ENCODE measurements at places on chromosomes 4 and X.

DNA sequence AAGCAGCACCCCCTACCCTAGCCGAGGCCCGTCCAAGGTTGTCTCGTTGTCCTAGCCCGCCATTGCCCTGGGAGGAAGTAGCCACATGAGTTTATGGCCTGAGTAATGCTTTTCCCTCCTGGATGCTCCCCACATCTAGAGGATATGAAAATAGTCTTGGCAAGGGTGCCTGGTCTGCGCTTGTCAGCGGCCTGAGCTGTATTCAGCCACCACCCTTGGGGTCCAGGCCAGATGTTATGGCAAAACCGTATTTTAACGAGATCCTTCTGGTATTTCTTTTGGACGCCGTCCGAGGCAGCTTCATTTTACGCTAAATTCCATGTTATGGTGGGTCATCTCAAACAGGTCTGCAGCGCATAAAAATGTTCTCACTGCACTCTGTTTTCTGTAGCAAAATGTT is 89.3 kb downstream of the GPR143 start:
- DNase-seq, result no peak

DNA sequence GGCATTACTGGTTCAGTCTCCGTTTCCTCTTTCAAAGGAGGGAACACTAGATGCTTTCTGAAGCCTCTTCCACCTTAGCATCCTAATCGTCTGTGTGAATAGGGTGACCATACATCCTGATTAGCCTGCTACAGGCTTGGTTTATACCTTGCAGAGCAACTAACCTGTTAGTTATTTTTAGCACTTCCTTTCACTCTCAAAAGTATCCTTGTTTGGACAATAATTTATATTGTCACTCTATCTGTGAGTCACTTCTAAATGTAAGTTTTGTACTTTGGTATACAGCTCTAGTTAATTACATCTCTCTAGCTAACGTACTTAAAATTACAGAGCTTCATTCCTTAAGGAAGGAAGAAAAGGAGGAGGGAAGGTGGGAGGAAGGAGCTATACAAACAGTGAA is 174.5 kb downstream of the GPC3 start:
- no peak for DNase-seq

DNA sequence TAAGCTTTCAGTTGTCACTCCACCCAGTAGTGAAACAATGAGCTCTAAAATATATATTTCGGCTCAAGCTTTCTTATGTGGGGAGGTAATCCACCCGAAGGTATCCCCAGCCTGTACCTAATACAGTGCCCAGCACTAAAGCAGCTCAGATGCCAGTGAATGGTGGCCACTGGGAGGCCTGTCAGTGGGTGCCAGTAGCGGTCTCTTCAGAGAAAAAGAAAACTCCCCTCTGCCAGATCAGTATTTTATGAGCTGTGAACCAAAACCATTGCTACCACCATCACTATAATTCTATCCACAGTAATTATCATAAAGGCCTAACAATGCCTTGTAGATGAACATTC is 835 bp upstream of the NFKB1 start:
- no peak for DNase-seq

- no peak for DNase-seq
Observed at GRCh38 chr4:907691-908425, 24.3 kb downstream of the GAK start.

- no peak for DNase-seq
Observed at GRCh38 chr4:27787195-27787594, 926.6 kb downstream of the STIM2 start.

GRCh38 chr4:83113429-83113786 is 1.1 kb downstream of the PLAC8 start:
- no peak for DNase-seq

DNA sequence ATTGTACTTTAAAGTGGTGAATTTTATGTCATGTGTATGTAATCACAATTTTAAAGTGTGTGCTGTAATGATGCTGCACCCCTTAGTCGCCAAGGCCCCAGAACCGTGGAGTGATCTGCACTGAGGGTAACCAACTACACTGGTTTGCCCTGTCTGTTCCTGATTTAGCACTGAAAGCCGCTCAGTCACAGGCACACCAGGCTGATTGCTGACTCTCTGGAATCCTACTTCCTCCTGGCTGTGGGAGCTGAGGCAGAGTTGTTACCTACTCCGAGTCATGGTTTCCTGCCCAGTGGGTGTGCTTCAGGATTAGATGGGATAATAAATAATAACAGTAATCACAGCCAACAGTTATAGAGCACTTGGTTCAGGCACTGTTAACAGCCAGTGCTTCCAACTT is 645.4 kb downstream of the BCOR start:
- DNase-seq, result no peak

GRCh38 chr4:124123181-124123580 is 589.4 kb downstream of the ANKRD50 start:
- DNase-seq, result no peak

GRCh38 chr4:116881077-116881476 is 204.3 kb downstream of the TRAM1L1 start:
- DNase-seq, result no peak

- DNase-seq, result no peak
Observed at GRCh38 chr4:7126981-7127380, 59.1 kb upstream of the GRPEL1 start.

GRCh38 chr4:138961664-138962063 is 53.9 kb upstream of the NOCT start:
- no peak for DNase-seq

GRCh38 chrX:15269618-15270521 is at the start of gene ASB9:
ASB9 (minus strand) TSS chrX:15270083; CDS start chrX:15269874, 209 bp downstream.
- DNase-seq, result no peak

- no peak for DNase-seq
Observed at GRCh38 chrX:39907964-39908661, 189.6 kb downstream of the BCOR start.

DNA sequence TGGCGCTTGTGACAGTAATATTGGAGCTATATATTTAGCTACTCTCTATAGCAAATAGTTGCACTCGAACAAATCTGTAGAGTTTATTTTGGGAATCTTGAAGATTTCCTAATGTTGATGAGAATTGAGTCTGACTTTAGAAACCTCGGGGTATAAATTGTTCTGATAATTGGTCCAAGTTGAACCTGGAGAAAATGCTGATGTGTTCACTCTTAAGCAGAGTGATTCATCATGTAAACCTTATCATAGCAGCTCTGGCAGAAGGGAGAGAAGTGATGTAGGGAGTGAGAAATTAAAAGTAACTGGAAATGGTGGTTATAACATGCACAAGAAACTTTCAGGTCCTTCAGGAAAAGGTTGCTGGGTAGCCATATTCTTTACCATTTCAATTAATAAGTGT is 16.4 kb upstream of the SLC4A4 start:
- DNase-seq, result no peak

GRCh38 chr4:25827897-25828296 is 34.9 kb downstream of the SEL1L3 start:
- no peak for DNase-seq

- DNase-seq, result no peak
Observed at GRCh38 chr4:95516528-95517017, 32.2 kb downstream of the UNC5C start.

GRCh38 chr4:2166253-2166652 is 75.7 kb downstream of the HAUS3 start:
- DNase-seq, result no peak

DNA sequence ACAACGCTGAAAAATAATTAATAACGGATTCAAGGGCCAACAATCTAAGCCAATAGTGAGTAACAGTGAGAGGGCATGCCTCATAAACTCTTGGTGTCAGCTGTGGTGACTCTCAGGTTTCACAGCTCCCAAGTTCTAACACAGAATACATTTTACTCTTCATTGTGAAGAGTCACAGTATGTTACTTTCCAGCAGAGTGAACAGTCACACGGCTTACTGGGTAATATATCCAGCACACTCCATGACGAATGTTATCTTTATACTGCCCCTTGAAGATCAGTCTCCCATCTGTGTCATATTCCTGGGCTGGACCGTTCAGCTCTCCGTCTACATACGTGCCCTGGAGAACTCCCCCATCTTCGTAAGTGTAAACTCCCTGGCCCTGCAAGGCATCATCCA is 23.1 kb downstream of the SETD7 start:
- no peak for DNase-seq

GRCh38 chrX:38882894-38883626 is 81.8 kb downstream of the MID1IP1 start:
- no peak for DNase-seq

GRCh38 chrX:15598026-15598425 is 2.7 kb downstream of the ACE2 start:
- DNase-seq, result no peak

GRCh38 chr4:90187148-90187884 is 60.1 kb downstream of the CCSER1 start:
- no peak for DNase-seq

DNA sequence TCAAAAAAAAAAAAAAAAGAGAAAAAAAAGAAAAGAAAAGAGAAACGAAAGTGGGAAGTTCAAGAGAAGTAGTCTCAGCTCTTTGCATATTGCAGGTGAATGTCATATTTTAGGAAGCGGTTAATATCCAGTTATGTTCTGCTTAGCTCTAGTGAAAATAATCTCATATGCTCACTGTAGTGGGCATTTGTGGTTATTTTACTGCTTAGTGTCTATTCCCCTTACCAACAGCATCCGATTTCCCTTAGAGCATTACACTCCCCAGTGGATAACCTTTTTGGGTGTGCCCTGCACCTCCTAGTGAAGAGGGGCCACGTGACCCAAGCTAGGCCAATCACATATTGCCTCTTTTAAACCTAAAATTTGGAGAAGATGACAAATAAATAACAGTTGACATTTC is 111.2 kb upstream of the ZNF827 start:
- no peak for DNase-seq

- no peak for DNase-seq
Observed at GRCh38 chr4:81527115-81527514, 55.4 kb upstream of the RASGEF1B start.

DNA sequence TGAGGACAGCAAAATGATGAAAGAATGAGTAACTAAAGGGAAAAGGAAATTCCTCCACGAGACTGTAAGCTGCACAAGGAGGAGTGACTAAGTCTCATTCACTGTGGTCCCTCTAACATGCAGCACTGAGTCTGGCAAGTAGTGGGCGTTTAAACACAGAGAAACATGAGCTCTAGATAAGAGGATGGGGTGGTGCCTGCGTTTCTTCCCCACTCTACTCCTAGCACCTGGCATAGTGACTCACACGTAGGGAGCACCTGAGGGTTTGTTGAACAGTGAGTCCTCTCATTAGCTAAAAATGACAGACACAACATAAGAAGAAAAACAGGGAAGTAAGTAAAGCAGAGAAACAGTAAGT is 105.8 kb upstream of the CBR4 start:
- DNase-seq, result no peak

- no peak for DNase-seq
Observed at GRCh38 chrX:27619975-27620374, 29.8 kb downstream of the DCAF8L2 start.

DNA sequence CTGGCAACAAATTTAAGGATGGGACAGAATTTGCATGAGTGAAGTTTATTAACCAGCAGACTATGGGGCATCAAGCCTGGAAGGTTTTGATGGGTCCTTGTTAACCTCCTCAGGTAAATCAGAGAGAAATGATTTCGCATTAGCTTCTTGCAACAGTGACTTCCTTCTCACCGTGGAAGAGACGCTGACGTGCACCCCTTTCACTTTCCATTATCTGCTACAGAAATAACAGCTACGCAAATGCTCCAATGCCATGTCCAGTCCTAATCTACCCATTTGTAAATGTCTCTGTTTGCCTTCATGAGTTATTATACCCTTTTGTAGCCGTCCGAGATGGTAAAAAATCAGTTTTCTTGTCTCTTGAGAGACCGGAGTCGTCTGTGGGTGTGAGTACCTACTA is 100.3 kb downstream of the SLC34A2 start:
- DNase-seq, result no peak

- no peak for DNase-seq
Observed at GRCh38 chrX:19350941-19351384, 7.2 kb downstream of the PDHA1 start.

GRCh38 chr4:152234571-152234970 is 301.3 kb downstream of the FBXW7 start:
- no peak for DNase-seq

DNA sequence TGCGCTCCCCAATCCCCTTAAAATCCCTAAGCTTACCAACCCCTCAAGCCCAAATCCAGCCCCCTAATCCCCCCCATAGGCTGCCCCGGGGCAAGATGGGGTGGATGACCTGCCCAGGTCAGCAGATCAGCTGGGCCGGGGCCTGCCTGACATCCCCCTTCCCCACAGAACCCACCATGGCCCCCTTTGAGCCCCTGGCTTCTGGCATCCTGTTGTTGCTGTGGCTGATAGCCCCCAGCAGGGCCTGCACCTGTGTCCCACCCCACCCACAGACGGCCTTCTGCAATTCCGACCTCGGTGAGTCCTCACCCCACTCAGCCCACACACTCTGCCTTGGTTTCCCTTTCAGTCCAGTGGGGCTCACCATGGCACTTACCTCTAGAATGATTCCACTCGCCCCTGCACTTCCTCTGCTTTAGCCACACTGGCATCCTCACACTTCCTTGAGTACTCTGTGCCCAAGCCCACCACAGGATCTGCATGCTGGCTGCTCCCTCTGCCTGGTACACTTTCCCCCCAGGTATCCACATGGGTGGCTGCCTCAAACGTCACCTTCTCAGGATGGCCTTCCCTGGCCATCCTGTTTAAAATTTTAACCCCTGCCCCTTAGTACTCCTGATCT is 1.1 kb downstream of the TIMP1 start:
- no peak for DNase-seq

DNA sequence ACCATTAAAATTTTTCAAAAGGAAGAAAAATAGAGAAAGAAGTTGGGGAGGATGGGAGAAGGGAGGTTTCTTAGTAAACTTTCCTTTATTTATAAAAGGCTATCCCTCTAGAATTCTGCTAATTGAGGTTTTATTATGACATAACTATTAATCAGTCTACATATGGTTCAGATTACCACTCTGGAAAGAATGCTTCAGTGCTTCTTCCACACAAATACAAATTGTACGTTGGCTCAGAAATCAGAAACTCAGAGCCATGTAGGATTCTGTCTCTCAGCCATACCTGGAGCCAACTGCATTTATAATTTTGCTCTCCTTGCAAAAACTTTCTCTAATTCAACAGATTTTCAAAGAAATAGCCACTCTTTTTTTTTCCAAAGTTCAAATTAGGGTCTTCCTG is 37.1 kb downstream of the SRPX start:
- no peak for DNase-seq

- peak; percentile 33 for DNase-seq
Observed at GRCh38 chrX:47030339-47030738, 47.9 kb upstream of the RGN start.

GRCh38 chrX:78708816-78709215 is 38.7 kb upstream of the LPAR4 start:
- no peak for DNase-seq

GRCh38 chrX:108165383-108166111 is 74.0 kb downstream of the ATG4A start:
- no peak for DNase-seq

DNA sequence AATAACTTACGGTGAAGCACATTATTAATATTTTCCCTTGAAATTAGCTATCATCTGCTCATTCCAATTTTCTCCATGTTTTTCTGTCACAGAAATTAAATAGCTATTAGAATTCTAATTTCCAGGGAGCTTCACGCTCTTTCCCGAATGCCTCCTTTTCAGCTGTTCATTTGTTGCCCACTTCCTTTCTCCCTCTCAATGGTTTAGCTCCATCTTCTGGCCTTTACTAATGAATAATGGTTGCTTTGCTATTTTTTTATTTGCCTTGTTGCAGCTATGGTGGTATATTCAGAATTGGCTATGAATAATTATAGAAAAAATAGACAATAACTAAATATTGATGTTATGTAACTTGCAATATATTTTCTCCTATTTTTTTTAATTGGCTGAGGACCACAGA is 70.5 kb downstream of the GRIA2 start:
- no peak for DNase-seq
